ENCODE measurements at places on chromosomes 6 and 20.
A peak's percentile ranks its signal among the peaks of the same experiment; 100 is the strongest.

DNA sequence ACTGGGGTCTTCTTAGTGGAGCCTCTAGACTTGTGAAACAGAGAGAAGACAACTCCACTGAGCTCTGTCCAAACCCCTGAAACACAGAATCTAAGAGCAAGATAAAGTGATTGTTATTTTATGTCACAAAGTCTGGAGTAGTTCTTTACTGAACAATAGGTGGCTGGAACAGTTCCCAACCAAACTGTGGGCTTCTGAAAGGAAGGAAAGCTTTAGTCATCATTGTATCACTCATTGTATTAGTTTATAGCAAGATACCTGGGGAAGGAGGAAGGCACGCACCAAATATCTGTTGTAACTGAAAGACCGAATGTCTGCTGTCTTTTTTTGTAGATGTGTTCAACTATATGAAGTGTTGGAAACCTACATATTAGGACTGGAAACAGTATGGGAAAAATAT lies 284.9 kb upstream of the TBX18 start:
- DNase-seq: peak; percentile 48

- DNase-seq: no peak
Measured at GRCh38 chr6:100229512-100229911, 235.2 kb downstream of the SIM1 start.

- no peak for DNase-seq
Measured at GRCh38 chr6:167435209-167435728, 110.4 kb downstream of the TTLL2 start.

- peak; percentile 17 for DNase-seq
Measured at GRCh38 chr20:25009218-25010145, 16.9 kb upstream of the APMAP start.

DNA sequence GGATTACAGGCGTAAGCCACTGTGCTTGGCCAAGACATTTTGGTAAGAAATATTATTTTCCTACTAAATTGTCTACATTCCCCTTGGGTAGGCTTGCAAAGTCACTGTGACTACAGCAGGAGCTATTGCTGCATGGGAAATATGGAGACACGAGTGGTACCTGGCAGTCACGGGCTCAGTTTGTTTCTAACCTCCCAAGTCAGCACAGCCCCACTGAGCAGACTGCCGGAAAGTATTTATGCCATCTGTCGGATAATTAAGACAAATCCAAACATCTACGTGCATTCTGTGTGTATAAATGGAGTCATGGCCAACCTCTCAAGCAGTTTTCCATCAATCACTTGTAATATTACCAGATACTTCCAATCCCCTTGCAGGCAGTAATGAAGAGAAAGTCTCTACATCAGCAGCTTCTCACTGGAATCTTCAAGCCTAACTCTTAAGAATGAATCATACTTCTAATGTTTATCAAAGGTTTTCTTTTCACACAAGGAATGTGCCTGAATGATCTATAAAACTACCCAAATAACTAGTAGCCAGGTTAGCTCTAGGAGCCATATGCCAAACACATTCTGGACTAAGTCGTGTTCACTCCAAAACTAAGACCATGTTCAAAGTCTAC lies 20.1 kb downstream of the PSMB1 start:
- no peak for DNase-seq

DNA sequence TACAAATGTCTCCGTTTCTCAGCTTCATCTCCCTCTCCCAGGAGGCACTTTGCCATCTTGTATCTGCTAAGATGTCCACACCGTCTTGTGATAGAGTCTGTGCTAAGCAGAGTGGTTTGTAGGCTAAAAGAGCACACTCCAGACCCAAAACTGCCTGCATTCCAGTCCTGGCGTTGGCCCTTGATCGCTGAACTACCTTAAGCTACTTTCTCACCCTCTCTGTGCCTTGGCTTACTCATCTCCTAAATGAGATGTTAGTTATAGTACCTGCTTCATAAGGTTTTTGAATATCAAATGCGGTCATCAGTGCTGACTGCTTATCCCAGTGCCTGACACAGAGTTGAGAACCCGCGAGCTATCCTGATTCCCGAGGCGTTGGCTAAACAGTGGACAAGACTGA lies 14.0 kb downstream of the CASS4 start:
- DNase-seq: no peak

DNA sequence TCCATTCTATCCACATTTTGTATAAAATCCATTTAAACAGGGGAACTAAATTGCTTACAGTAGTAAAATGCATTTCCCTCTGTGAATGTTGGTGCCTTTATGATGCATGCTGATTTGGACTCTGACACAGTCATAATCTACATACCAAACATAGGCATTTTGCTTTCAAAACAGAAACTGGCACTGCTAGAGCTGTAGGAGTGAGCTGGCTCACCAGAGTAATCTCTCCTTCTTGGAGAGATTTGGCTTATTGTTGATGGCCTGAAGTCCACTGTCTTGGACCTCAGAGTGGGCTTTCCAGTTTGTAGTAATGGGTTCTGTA lies 363.2 kb upstream of the FLRT3 start:
- DNase-seq: peak; percentile 40

DNA sequence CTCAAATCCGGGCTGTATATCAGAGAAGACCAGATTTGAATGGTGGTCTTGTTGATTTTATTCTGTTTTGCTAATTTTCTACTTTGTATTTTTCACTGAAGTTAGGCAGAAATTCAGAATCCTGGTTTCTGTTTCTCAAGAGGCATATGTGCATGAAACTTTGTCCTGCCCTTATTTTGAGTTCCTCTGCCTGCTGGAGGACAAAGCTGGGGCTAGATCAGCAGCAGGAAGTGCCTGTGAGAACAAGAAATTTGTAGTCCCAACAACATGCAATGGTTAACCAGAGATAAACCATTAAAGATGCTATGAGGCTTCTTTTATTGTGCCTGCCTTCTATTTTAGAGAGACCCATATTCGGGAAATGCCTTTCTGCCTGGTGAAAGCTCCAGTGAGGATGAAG lies 37.1 kb downstream of the BEND6 start:
- DNase-seq: no peak

- peak; percentile 75 for DNase-seq
Measured at GRCh38 chr6:128963561-128963960, 80.6 kb downstream of the LAMA2 start.

GRCh38 chr6:112005013-112005371 lies 48.9 kb upstream of the CCN6 start:
- no peak for DNase-seq

- DNase-seq: peak; percentile 29
Measured at GRCh38 chr6:44219053-44219814, 2.5 kb downstream of the MYMX start.

DNA sequence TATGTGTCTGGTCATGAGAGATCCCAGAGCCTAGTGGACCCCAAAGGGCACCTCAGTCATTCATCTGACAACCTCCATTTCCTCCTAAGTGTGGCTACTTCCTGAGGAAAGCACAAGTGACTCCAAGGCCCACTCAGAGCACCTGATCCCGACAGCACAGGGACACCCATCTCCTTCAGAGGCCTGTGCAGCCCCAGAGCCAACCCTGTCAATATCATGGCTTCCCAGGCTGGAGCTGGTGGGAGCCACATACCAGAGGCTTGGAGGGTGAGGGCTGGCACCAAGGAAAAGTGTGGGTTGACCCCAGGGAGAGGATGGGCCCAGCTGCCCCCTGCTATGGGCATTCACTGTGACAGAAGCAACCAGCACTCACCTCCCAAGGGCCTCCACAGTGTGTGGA lies 117.3 kb downstream of the PSMB1 start:
- no peak for DNase-seq

- DNase-seq: peak; percentile 27
Measured at GRCh38 chr6:33172688-33173534, 19.4 kb downstream of the COL11A2 start.

DNA sequence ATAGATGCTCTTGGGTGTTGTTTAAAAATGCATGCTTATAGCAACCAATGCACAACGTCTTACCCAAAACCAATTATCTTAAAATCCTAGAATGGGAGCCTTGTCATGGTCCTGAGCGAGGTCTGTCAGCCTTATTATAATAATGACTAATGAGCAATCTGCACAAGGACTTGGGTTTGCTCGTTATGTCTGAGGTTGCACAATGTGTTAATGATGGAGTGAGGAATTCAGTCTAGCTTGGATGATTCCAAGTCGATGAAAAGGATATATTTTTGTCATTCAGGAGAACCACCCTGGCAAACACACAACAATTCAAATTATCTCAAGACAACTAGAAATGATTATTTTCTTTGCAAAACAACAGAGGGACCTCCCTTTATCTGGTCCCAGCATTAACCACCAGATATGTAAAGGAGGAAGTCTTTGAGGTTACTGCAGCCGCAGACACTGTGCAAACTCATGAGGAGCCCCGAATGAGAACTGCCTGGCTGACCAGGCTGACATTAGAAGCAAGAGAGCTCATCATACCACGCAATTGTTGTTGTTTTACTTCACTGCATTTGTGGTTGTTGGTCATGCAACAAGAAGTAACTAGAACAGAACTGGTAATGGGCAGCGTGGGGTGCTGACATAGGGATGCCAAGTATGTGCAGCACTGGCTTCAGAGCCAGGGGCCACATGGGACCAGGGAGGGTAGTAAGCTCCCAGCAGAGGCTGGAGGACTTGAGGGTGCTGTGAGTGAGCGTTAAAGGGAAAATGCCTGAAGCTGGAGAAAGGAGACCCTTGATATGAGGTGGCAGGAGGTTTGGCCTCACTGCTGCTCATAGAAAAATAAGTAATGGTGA lies 488.3 kb downstream of the CDH26 start:
- no peak for DNase-seq

Measured in fibroblast of upper back skin (primary cell).